HFFc6 (cell line): ENCODE measurements at places on chromosomes 6 and 20. TPM values are rescaled to one million over a fixed set of nuclear protein-coding genes. Genes with fewer than 3 reads are reported as not detected.
A peak's percentile ranks its signal among the peaks of the same experiment; 100 is the strongest.

DNA sequence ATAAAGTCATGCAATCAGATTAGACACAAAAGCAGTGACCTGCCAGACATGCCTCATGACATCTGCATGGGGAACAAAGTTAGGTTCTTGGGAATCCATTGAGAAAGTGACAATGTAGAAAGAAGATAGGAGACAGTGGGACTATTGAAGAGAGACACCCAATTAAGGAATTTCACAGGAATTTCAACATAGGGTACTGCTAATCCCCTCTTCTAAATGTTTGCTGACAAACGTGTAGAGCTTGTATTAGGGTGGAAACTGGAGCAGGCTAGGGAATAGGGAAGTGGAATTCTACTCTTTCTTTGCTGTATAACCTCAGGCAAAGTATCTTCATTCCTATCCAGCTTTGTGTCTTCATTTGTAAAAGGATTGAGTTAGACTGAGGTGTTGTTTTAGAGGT lies 409.4 kb upstream of the SASH1 start:
- no peak overlapping the region for H3K4me3 ChIP-seq
- no peak overlapping the region for H3K27ac ChIP-seq
- H3K27me3 ChIP-seq, result no peaks in the 10 kb centered on the region; the same call in 1 of the 2 replicates
- no peak for DNase-seq

DNA sequence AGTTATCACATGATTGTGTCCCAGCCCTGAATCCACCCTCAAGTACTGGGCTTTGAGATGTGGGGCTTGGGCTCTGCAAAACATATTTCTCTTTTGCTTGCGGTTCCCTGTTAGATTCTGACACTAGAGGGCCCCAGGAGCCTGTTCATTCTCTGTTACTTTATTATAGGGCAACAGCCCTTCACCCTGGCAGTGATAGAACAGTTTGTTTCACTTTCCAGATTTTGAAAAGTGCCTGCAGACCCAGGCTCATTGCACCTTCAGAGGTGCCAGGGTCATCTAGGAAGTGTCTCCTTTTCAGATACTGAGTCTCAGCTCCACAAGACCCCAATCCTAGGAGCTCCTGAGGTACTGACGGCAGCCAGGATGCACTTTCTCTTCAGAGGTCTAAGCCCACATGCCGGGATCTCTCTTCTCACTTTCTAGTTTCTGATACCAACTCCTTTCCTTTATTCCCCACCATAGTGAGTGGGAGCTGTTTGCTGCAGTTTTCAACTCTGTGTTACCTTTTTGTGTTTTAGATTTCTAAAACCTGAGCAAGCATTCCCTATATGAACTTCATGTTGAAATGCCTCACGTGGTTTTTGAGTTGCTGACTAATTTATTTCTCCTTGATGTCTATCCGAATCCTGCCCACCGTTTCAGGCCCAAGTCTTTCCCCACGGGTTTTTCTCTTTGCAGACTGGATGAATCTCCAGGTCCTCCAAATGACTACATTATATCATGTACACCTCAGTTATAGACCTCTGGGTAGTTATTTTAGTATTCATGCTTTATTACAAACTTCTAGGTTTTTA lies 10.9 kb downstream of the ABT1 start:
- H3K36me3 ChIP-seq, result no peaks in the 10 kb centered on the region
- peaks cover 7% of the 10 kb centered on the region; the same call in 1 of the 2 replicates for H3K4me1 ChIP-seq
- peak; percentile 60 for DNase-seq

DNA sequence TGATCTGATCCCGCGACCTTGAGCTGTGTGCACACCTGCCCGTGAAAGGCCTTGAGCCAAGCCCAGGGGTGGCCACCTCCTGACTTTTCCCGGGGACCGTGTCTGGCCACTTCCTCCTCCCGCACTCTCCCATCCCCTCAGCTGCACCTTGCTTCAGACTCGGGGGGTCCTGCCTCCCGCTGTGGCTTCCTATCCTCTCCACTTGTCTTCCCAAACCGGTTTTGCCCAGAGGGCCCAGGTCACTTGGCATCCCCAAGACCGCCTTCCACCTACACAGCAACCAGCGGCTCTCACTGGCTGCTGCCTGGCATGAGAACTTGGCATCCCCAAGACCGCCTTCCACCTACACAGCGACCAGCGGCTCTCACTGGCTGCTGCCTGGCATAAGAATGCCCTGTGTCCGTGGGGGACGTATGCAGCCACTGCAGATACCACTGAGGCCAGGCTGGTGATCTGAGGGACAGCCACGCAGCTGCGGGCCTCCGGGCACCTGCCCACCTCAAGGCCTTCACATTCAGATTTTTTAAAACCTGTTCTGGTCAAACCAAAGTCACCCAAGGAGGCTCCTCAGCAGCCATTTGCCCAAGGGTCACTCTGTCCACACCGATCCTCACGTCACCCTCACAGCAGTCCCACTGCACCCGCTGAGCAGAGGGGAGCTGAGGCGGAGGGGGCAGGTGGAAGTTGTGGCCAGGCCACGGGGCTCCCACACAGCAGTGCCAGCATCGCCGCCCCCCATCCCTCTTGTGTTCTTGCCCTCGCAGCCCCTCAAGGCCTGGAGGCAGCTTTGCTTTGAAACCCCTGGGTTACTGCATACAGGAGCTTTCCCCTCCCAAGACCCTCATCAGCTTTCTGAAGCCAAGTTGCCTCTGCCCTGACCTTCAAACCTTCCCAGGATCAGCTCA lies 245.5 kb downstream of the TAF4 start:
- no peak overlapping the region for H3K4me3 ChIP-seq
- H3K27ac ChIP-seq, result no peak overlapping the region
- DNase-seq, result no peak
- H3K27me3 ChIP-seq, result peaks cover 3% of the 10 kb centered on the region; the same call in 1 of the 2 replicates
- no peaks in the 10 kb centered on the region for H3K4me1 ChIP-seq
- no peaks in the 10 kb centered on the region for H3K36me3 ChIP-seq

- H3K4me3 ChIP-seq, result no peak overlapping the region
- peaks cover 16% of the 10 kb centered on the region for H3K4me1 ChIP-seq
- H3K36me3 ChIP-seq, result peaks cover 12% of the 10 kb centered on the region; the same call in 1 of the 2 replicates
- DNase-seq, result no peak
- peaks cover 2% of the 10 kb centered on the region; the same call in 1 of the 2 replicates for H3K27me3 ChIP-seq
- H3K27ac ChIP-seq, result no peak overlapping the region
Observed at GRCh38 chr20:4304601-4305000, 289.2 kb upstream of the RNF24 start.

- no peak overlapping the region for H3K4me3 ChIP-seq
- peaks cover 31% of the 10 kb centered on the region for H3K4me1 ChIP-seq
- H3K36me3 ChIP-seq, result peaks cover 20% of the 10 kb centered on the region
- no peaks in the 10 kb centered on the region for H3K27me3 ChIP-seq
- no peak overlapping the region; the same call in 1 of the 2 replicates for H3K27ac ChIP-seq
Observed at GRCh38 chr20:44478206-44478605, 2.5 kb downstream of the TTPAL start.

The CENPW gene
- 32.0 and 70.7 TPM in 2 replicates for total RNA-seq

The HLA-G gene
- total RNA-seq, result 0.41 to 0.48 TPM in 2 of 3 replicates, not detected in the other

The ULBP1 gene
- 8.0 to 12.0 TPM (median 10.0 TPM) in 3 replicates for total RNA-seq
